ENCODE measurements at places on chromosomes 16 and 17.

GRCh38 chr17:33287096-33287725, 5.9 kb downstream of the ASIC2 start:
- DNase-seq: no peak

GRCh38 chr16:54050459-54051210, 236.0 kb downstream of the IRX3 start:
- DNase-seq: no peak

GRCh38 chr16:633336-634050, 2.6 kb downstream of the METTL26 start:
- no peak for DNase-seq

DNA sequence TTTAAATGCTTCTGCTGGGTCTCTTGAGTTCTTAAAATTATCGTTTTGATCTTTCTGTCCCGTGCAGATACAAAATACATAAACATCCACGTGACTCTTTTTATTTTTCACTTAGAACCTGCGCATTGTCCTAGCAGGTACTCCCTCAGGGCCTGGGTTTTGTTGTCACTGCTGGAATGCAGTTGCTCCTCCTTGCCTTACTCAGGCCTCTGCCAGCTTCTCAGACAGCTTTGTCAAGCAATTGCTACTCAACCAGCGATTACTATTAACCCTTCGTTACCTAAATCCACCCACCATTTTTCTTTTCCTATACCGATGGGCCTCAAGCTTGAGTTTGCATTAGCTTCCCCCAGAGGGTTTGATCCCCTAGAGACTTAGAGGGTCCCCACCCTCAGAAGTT, 405.9 kb upstream of the RBFOX1 start:
- DNase-seq: no peak

DNA sequence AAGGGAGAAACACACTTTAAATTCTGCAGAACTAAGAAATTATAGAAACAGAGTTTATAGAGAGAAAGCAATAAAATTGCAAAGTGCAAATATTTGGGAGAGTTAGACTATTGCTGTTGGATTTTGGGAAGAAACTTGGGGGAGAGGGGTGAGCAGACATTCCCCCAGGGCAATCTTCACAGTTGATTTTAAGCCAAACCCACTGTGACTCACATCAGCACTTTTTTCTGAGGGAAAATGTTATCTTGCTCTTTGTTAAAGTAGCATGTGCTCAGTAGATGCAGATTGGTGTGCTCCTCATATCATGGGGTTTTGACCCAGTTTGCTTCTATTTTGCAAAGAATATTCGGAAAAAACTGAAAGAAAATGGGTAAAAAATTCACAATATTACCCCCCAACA, 367.6 kb downstream of the CDH11 start:
- DNase-seq: no peak
